ENCODE measurements at places on chromosomes 11 and 22.

DNA sequence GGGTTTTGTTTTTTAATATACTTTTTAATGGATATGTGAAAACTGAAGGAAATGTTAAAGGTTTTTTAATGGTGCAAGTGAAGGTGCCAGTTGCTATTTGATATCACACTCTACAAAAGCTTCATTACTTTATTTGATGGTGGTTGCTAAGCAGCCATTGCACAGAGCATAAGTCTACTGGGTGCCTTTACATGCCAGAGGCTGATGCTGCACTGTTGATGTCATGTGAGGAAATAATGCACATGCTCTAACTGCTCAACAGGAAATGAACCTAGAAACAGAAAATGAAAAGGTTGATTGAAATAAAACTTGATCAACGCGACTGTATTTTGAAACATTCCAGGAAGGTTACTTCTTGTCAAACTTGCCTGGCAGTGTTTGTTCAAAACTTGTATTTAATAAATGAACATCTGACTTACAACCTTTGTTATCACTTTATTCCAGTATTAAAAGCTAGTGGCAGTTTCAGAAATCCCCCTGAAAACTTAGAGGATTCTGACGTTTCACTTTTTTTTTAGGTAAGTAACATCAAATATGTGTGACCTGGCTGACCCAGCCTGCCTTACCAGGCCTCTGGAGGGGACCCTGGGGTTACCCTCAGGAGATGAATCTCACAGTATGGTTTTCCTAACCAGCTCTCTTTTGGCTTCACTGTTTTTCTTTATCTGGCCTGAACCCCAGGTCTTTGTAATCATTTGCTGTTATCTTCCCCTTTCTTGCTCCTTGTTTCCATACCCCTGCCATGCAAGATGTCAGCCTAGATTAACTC, 2.4 kb upstream of the ATP5MG start:
- DNase-seq, result no peak

GRCh38 chr11:45457649-45458048, 171.5 kb upstream of the SYT13 start:
- no peak for DNase-seq

DNA sequence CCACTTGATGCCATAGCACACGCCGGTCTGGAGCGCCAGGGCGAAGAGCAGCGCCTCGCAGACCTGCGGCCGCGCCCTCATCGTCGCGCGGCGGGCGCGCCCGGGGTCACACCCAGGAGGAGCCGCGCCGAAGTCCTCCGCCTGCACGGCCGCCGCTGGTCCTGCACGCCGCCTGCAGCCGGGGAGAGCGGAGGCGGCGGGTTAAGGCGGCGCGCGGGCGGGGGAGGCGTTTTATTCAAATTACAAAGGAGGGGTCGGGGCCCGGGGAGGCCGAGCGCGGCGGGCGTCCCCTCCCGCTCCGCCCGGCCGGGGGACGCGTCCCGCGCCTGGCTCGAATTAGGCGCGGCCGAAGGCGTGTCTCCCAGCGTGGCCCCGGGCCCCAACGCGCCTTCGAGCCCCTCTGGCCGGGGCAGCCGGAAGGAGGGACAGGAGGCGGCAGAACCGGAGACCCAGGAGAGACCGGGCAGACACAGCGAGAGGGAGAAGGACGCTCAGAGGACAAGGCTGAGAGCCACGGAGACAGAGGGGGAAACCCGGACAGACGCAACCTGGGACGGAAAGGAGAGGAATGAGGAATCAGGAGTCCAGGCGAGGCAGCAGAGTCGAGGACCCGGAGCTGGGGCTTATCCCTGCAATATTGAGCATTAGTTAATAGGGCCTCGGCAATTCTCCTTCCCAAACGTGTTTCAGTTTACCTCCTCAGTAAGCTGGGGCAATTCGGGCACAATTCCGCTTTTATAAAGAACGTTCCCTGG, at the start of gene WNT11:
TSS of gene WNT11 (minus strand) at position 176 of the 755 bp plus-strand sequence. CDS start at position 81, 95 bp downstream.
- DNase-seq, result no peak

- DNase-seq, result no peak
Measured at GRCh38 chr11:12207384-12208150, 97.2 kb downstream of the MICAL2 start.

DNA sequence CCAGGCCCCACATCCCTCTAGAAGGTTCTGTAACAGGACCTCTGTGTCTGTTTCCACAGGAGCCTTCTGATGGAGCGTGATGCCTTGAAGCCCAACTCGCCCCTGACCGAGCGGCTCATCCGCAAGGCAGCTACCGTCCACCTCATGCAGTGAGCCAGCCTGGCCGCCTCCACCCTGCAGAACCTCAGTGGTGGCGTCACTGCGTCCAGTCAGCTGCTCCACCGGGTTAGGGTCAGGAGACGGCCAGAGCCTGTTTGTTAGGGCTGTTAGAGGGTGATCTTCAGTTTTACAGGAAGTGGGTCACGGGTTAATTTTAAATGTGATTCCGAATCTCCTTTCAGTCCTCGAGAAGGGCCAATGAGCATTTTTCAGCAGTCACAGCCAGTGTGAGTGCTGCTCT, 3.9 kb upstream of the GTSE1 start:
- DNase-seq, result no peak

GRCh38 chr22:46143491-46144147, 6.7 kb upstream of the PPARA start:
- no peak for DNase-seq

GRCh38 chr11:46649180-46649738, 31.9 kb downstream of the ATG13 start:
- DNase-seq, result no peak

GRCh38 chr11:118618991-118619375, 11.6 kb downstream of the PHLDB1 start:
- DNase-seq, result no peak

GRCh38 chr22:39256186-39256552, 11.4 kb upstream of the PDGFB start:
- DNase-seq, result no peak

GRCh38 chr22:41425660-41426365, 20.8 kb downstream of the TOB2 start:
- DNase-seq, result no peak

DNA sequence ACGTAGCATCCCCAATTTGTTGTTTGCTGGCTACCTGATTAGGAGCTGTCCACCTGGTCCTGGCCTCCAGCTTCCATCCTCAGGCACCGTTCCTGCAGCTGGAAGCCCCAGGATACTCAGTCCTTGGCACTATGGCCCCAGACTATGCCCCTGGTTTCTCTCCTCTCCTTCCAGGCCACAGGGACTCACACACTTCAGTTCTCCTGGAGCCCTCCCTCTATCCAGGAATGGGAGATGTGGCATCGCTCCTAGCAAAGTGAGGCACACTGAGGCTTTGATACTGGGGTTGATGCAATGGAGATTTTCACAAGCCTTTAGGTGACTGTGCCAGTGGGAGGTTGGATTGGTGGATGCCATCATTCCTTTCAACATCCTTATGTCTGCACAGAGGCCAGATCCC, 142.8 kb upstream of the B3GAT1 start:
- DNase-seq, result no peak

DNA sequence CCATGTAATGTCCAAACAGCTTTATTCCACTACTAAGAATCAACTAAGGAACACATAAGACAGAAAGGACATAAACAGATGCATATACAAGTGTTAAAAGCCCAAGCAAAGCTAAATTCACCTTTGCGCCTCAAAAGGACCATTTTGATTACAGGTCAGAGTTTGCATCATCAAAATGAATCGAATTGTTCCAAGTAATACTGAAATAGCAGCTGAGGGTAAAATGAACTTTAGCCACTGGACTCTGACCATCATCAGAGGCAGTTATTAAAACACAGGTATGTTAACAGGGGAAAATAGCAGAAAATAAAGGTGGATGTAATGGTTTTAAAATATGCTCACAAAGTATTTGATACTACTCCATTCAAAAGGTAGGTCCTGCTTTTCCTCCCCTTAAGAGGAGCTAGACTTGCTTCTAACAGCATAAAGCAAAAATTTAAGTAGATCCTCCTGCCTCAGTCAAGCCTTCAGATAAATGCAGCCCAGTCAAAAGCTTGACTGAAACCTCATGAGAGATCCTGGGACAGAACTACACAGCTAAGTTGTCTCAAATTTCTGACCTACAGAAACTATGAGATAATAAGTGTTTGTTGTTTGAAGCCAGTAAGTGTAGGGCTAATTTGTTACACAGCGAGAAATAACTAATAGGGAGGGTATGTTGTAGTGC, 35.4 kb downstream of the RBFOX2 start:
- DNase-seq, result no peak

- no peak for DNase-seq
Measured at GRCh38 chr11:65503949-65504673, 5.3 kb downstream of the MALAT1 start.

- no peak for DNase-seq
Measured at GRCh38 chr11:62264004-62264403, 6.0 kb upstream of the SCGB2A2 start.

- DNase-seq, result no peak
Measured at GRCh38 chr11:96103102-96103501, 179.2 kb upstream of the MTMR2 start.

- no peak for DNase-seq
Measured at GRCh38 chr11:61481806-61482205, 26.7 kb upstream of the LRRC10B start.

DNA sequence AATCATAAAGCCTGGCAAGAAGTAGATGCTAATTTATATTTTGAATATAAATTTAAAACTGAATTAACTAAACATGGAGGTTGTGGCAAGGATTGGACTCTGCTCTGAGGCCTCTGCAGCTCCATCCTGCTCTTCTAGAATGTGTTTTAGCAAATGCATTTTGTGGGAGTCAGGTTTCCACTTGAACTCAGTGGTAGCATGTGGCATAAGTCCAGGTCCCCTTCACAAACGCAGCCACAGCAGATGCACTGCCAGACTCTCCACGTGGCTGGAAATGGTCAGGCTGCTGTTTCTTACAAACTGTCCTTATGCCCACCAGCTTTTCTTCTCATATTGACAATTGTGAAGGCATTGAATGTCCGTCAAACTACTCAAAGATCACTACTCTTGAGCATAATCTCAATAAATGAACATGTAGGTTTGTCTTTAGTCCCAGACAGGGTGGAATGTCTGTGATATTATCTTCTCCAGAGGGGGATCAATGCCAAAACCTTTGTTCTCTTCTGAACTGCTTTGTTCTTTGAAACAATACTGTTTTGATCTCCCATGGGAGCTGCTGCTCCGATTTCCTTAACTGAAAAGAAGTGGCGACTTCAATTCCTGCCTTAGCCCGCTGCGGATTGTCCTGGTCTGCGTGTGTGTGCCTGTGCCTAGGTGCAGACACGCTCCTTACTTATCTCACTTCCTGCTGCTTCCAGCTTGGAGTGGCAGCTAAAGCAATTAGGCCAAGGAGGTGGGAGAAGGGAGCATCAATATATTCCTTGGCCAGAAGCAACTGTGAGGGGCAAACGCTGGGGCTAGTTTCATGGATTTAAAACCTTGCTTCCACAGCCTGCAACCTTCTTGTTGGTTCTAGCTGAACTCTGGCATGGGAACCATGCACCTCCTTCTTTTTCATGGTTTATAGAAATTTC, 24.2 kb downstream of the EIF4G2 start:
- no peak for DNase-seq

DNA sequence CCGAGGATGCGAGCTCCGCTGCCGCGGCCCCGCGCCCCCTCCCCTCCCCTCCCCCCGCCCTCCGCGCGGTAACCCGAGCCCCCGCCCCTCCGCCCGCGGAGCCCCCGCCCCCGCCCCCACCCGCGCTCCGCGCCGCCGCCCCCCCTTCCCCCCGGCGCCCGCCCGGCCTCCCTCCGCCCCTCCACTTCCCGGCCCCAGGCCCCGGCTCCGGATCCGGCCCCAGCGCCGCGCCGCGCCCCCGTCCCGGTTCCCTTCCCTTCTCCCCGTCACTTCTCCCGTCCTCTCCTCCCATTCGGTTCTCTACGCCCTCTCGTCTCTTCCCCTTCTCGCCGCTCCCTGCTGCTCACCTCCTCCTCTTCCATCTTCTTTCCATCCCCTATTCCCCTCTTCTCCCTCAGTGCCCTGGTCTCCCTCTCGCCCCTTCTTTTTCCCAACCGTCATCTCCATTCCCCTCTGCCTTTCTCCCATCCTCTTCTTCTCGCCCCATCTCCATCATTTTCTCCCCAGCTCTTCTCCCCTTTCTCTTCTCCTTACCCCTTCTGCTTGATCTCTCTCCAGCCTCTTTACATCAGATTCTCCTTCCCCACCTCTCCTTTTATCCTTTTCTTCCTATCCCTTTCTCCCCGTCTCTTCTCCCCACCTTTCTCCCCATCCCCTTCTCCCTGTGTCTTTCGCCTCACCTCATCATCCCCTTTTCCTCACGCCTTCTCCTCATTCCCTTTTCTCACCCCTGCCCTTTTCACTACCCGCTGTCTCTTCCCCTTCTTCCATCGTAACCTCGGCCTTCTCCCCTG, at the start of gene DCHS1:
TSS of gene DCHS1 (minus strand) at position 20 of the 794 bp plus-strand sequence. CDS start 14,196 bp downstream, outside the sequence.
- DNase-seq, result no peak

DNA sequence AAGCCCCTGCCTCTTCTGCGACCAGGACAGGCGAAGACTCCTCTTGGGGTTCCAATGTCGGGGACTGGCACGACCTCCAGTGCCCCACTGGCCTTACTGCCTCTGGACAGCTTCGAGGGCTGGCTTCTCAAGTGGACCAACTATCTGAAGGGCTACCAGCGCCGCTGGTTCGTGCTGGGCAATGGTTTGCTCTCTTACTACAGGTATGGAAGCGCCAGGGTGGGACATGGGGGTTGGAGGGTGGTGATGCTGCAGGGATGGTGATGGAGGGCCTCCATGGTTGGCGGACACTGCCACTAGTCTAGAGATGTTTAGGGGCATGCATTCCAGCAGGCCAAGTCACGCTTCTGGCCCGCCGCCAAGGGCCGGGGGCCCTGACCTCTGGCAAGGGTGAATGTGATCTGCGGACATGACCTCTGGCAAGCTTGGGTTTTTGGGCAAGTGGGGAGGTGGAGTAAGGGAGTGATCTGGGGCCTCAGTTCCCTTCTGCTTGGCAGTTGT, 727 bp downstream of the OSBP2 start:
- no peak for DNase-seq

GRCh38 chr11:126420698-126421256, 65.3 kb downstream of the ST3GAL4 start:
- DNase-seq, result no peak

DNA sequence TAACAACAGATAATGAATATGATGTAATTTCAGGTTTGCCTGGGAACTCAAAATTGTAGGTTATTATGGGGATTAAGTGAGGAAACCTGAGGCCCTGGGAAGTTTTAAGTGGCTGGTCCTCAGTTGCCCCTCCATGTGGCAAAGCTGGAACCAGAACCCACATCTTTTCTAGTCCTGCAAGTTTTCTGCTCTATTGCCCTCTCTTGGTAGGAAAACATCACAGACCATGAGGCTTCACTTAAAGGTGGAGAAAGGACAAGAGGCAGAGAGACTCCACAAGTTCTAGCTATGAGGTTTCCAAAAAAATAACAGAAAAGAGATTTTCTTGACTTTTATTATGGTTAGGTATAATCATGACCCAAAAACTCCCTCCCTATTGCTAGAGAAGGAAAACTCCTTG, 115.5 kb upstream of the DDI1 start:
- DNase-seq, result no peak
